AG09309 (cell line): ENCODE measurements at places on chromosomes 4 and X.

GRCh38 chr4:140065393-140065792 is 88.6 kb downstream of the MAML3 start:
- DNase-seq: no peak

- DNase-seq: no peak
Measured at GRCh38 chr4:78480286-78480685, 71.3 kb upstream of the ANXA3 start.

DNA sequence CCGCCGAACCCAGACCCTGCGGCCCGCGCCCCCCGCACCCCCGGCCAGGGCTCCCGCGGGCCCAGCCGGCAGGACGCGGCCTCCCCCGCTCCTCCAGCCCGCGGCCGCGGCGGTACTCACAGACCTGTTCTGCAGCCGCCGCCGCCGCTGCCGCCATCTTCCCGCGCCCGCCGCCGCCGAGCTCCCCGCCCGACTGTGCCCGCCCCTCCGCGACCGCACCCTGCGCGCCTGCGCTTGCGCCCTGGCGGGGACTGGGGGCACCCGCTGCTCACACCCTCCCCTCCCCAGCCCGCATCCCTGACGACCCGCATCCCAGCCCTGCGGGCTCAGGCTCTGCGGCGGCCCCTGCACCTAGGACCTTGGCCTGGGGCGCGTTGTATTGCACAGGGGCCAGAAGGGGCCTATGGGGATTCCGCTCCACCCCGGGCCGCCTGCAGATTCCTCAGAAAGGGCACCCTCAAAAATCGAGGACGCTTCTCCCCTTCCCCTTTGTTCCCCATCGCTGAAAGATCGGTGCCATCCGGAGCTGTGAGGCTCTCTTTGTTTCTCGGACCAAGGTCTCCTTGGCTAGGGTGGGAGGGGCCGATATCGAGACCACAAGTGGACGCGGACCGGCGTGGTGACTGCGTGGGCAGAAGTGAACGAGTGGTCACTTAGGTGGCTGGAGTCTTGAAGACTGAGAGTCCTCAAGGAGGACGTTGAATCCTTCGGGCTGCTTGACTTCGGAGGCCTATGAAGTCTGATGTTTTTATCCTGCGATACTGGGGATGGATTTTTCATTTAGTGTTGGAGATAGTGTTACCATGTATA is at the start of gene SGCB:
SGCB (minus strand) TSS at position 197 of the 810 bp plus-strand sequence; CDS start at position 157, 40 bp downstream.
- no peak for DNase-seq

DNA sequence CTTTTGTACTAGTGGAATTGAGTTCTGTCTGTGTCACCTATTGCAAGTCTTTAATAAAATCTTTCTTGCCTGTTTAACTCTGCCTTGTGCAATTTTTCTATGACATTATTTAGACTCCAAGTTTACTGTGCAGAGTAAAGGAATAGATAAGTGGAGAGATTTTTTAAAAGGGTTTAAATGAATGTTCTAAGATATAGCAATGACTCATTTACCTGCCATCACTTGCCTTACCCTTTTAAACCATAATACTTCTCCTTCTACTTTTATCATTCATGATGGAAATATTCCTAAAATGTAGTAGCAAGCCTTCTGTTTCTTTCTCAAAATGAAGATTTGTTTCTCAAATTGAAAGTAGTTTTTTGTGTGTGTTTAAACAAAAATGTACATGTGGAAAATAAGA is 782.8 kb upstream of the MAGEB2 start:
- DNase-seq: no peak

DNA sequence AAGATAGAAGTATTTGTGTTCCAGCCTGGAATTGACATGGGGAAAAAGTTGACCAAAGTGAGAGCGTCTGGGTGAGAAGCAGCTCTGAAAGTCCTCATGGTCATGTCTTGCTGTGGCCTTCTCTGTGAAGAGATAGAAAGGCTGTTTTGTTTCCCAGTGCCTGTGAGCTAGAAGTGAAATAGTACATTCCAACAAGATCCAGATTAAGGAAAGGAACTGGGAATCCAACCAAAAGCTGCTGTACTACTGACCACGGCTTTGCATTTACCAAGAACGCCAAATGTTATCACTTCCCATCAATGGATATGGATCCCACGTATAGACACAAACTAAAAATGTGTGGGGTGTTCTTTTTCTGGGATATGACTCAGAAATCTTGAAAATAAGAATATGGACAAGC is 51.2 kb downstream of the TENM3 start:
- no peak for DNase-seq

GRCh38 chrX:155888139-155888538 is 7.0 kb downstream of the VAMP7 start:
- peak; percentile 48 for DNase-seq
